ENCODE measurements at places on chromosomes 12 and 14.

DNA sequence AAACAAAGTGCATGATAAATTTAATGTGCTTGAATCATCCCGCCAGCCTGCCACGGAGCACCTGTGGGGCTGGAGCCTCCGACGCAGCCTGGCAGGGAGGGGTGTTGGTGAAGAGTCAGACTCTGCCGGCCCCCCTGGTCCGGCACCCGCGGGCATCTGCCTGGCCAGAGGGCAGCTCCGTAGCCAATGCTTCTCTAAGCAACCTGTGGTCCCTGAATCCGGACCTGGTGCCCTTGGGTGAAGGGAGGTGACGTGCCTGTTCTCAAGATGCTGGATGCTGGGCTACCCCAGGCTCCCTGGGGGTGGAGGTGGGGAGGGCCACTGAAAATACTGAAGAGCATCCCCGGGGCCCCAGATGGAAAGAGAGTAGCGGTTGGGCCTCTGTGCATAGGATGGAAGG, 158.6 kb upstream of the C14orf180 start:
- DNase-seq = no peak

DNA sequence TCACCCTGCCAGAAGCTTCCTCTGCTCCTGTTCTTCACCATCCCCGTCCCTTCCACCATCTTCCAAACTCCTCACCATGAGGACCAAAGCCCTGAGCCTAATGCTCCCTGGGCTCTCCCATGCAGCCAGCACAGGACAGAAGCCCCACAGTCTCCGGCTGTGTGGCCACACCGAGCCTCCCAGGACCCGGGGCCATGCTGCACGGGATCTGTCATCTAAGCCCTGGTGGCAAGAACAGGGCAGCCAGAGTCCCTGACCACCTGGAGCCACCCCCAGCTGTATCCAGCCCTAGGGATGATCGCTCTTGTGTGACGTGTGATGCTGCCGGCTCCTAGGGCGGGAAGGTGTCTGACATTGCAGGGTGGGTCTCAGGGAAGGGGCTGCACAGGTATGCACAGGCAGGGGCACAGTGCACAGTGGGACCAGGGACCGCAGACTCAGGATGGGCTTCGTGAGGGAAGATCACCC, 8.1 kb downstream of the TMEM179 start:
- DNase-seq = no peak

DNA sequence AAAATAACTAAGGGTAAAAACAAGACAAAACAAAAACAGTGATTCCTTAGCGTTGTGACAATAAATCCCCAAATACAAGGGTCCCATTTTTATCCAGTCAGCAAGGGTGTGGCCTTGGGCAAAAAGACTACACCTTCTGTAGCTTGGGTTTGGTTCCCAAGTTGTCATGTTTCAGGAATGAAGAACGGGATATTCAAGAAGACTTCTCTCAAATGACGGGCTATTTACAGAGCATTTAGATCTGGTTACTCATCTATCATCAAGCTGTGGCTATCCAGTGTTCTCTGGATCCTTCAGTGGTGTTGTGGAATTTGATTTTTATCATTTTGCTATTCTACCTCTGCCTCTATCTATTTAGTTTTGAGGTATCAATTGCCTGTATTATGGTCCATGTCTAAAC, 219.7 kb downstream of the SLC25A21 start:
- DNase-seq = no peak

GRCh38 chr12:110269622-110270124, 11.4 kb upstream of the ATP2A2 start:
- DNase-seq = no peak

- DNase-seq = no peak
Measured at GRCh38 chr14:90302529-90303303, 29.0 kb downstream of the NRDE2 start.

DNA sequence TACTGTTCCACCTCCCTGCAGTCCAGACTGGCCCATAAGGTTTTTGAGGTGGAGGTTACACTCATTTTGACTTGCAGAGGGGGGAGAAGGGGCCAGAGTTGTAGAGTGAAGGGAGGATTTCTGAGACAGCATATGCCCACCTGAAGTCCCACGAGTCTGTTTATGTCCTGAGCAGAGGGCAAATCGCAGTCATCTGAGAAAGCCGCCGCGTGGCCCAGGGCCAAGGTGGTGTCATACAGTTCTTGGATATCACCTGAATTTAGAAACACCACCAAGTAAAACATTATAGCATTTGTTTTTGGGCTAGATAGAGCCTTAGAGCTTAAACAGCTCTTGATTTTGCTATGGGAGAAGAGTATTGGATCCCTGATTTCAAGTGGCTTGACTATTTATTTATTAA, 30.9 kb downstream of the TDG start:
- no peak for DNase-seq

DNA sequence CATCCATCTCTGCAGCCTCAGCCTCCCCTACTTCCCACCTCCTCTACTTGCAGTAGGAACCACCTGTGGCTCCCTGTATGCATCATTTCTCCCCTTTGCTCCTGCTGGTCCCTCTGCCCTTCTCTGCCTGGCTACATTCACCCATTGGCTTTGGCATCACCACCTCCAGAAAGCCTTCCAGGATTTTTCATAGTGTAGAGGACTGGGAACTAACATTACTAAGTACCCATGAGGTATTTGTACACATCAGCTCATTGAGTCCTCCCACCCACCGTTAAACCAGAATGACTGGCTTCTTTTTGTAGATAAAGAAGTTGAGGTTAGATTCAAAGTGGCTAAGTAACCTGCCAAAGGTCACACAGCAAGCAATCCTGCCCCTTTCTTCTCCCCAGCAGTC, 17.1 kb downstream of the SYNE3 start:
- DNase-seq = no peak

DNA sequence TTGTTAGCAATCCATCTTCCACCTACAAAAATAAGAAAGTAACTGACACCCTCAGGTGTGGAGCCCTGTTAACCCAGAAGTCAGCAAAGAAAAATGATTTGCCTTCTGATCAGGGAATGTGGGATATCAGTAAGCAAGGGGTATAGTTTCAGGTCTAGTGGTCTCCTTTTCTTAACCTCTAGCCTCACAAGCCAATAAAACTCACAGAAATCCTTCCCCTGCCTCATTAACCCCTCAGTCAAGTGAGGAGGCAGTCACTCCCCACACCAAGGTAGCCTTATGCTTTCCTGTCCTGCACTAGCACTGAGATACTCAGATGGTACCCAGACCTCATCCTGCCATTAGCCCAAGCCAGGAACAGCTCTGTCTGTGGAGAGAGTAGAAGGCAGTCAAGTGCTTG, 103.4 kb upstream of the VASH1 start:
- no peak for DNase-seq

Data from iPS-NIHi11 (cell line).